ENCODE measurements at places on chromosomes 1 and 21. TPM values are rescaled to one million over a fixed set of nuclear protein-coding genes. Genes with fewer than 3 reads are reported as not detected.

Gene TOR1AIP1
- total RNA-seq, result 35.7 TPM

Gene KLF17
- not detected for total RNA-seq

Gene CRYBG2
- 0.37 TPM for total RNA-seq

Gene BMP8B
- 1.0 TPM for total RNA-seq

Gene PRRX1
- 37.5 TPM for total RNA-seq

Gene LRRC3
- total RNA-seq, result 2.8 TPM

Gene KMO
- 6.1 TPM for total RNA-seq

Gene TNFRSF9
- total RNA-seq, result 0.65 TPM

Gene USH2A
- total RNA-seq, result not detected

Gene PIGM
- 9.1 TPM for total RNA-seq

Gene TFAP2E
- total RNA-seq, result 2.5 TPM

Gene FBXO28
- total RNA-seq, result 27.4 TPM

Gene FALEC
- total RNA-seq, result not detected

Gene SMIM1
- total RNA-seq, result 8.0 TPM

Gene SYT6
- 4.2 TPM for total RNA-seq

Gene FAM89A
- 14.3 TPM for total RNA-seq

Gene ITLN2
- total RNA-seq, result 13.8 TPM

Gene MAP7D1
- total RNA-seq, result 140 TPM

Gene REN
- total RNA-seq, result 0.28 TPM

Gene EPHB2
- total RNA-seq, result 8.5 TPM

Gene AKNAD1
- 0.31 TPM for total RNA-seq

Gene S100A1
- total RNA-seq, result 1.8 TPM

Gene SERTAD4
- total RNA-seq, result 3.4 TPM

Gene ACTA1
- 0.71 TPM for total RNA-seq

Gene SYT14
- not detected for total RNA-seq

Data from lung (tissue), 17 donors.